Activated CD8-positive, alpha-beta T cell treated with anti-CD3 and anti-CD28 coated beads for 36 hours (primary cell): ENCODE measurements at places on chromosomes 3 and 15. TPM values are rescaled to one million over a fixed set of nuclear protein-coding genes. Genes with fewer than 3 reads are reported as not detected.

DNA sequence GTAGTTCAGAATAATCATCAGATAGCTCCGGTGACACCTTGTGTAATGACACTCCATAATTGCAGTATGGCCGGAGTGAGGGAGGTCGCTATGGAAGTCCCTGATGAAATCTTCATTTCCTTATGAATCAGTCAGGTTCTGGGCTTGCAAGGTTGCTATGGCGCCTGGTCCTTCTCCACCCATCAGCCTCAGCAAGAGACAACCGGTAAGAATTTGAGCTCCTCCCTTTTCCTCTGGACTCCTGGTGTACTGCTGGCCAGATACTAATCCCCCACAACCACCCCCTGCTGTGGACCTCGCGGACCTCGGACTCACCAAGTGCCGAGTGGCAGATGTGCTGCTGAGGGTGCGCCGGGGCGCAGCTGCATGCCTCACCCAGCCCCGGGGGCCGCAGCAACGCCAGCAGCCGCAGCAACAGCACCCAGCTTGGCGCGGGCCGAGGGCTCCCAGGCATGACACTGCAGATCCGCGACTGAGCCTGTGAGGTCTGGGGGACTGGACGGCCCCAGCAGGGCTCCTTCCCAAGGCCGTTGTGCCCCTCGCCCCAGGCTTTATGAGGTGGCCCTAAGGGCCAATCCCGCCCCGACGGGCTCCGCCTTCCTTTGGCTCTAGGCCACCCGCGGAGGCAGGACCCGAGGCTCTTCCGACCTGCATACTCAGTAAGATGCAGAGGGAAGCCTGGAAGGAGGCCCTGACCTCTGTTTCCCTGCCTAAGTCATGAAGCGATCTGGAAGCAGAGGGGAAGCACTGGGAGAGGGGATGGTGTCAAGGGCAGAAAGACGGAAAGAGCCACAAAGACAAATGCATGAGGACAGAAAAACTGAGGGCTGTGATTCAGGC is at the start of gene TIMP4:
Gene TIMP4 (minus strand): TSS at position 526 of the 840 bp plus-strand sequence. CDS start 72 bp downstream, at position 454.
- no peak for DNase-seq

DNA sequence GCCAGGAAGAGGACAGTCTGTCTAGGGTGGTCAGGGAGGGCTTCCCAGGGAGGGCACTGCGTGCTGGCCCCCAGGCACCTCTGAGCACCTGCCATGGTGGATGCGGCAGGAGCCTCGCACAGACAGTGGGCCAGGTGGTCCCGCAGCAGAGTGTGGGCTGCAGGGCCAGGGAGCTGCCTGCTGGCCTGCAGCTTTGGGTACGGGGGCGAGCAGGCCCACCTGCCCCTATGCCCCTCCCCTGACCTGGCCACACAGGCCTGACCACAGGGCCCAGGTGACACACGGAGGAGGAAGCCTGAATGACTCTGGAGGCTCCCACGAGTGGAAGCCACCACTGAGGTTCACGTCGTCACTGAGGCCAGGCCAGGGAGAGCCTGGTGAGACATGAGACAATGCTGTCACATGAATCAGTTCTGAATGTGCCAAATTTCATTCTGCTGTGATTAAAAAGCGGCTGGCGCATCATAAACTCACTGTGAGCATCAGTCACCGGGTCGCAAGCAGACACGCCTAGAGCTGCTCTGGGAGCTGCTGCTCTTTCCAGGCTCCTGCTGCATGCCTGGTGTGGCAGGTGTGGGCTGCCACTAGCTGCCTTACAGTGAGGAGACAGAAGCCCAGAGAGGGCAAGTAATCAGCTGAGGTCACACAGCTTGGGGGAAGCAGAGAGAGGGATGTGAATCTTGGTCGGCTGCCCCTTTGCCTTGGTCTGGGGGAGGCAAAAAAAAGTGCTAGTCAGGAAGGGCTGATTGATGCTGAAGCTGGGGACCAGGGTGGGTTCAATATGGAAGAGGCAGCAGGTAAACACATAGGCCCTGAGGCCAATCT is 39.5 kb upstream of the IQSEC1 start:
- DNase-seq, result no peak

- DNase-seq, result peak; percentile 61
Observed at GRCh38 chr3:197458179-197458707, 97.5 kb downstream of the BDH1 start.

Gene CADM2
- not detected for total RNA-seq

Gene SPINT1
- total RNA-seq, result 6.5 TPM

- no peak for DNase-seq
Observed at GRCh38 chr15:67865766-67866165, 25.9 kb upstream of the RNU6-1 start.

Gene REC114
- total RNA-seq, result not detected

Gene UMPS
- total RNA-seq, result 41.7 TPM

Gene CFAP92
- total RNA-seq, result 0.83 TPM

DNA sequence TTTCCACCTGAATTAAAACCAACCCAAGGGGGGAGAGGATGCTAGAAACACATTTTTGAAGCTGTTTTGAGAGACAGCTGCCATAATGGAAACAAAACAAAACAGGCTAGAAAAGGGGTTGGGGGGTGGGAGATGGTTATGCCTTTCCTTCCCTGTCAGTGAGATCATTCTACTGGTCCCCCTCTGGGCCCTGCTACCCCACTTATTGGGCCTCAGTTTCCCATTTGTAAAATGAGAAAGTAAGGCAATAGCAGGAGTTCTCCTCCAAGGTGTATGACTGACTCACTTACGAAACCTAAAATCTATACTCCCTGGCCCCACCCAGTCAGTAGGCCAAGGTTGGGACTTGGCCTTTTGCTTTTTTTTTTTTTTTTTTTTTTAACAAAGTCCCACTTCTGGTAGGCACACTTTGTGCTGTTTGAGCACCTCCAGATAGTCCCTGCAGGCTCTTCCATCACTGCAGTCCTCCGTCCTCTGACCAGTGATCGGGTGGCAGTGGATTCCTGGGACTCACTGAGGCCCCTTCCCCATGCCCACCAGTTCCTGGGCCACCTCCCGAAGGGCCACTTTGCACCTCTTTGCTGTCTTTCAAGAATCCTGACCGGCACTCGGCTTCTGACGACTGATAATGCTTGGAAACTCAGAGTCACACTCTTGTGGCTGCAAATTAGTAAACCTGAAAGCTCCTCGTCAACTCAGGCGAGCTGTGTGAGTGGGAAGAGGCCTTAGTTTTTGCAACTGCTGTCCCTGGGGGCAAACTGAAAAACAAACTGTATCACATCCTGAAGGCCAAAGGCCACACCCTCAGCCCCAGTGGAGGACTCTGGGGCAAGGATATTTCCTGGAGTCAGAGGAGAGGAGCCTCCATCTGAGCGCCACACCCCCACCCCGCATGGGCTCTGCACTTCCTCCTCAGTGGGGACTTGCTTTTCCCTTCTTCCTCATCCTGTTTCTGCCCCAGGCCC is 6.7 kb upstream of the PSTPIP1 start:
- DNase-seq, result peak; percentile 91

Gene PLA2G4F
- not detected for total RNA-seq

Gene UROC1
- total RNA-seq, result not detected

GRCh38 chr15:24772686-24773373 is 97.3 kb downstream of the NPAP1 start:
- DNase-seq, result peak; percentile 78

Gene ACAN
- total RNA-seq, result not detected

Gene CD200
- 15.7 TPM for total RNA-seq

Gene PLAAT1
- not detected for total RNA-seq

GRCh38 chr3:171935261-171936123 is 92.3 kb downstream of the TMEM212 start:
- no peak for DNase-seq

GRCh38 chr3:43028678-43029490 is 49.8 kb downstream of the GASK1A start:
- DNase-seq, result no peak
